ENCODE measurements at places on chromosomes 11 and 22.
A peak's percentile ranks its signal among the peaks of the same experiment; 100 is the strongest.

- no peak for DNase-seq
Measured at GRCh38 chr11:123062892-123063825, 1.2 kb upstream of the HSPA8 start.

GRCh38 chr11:93370260-93370659 lies 39.7 kb downstream of the DEUP1 start:
- no peak for DNase-seq

DNA sequence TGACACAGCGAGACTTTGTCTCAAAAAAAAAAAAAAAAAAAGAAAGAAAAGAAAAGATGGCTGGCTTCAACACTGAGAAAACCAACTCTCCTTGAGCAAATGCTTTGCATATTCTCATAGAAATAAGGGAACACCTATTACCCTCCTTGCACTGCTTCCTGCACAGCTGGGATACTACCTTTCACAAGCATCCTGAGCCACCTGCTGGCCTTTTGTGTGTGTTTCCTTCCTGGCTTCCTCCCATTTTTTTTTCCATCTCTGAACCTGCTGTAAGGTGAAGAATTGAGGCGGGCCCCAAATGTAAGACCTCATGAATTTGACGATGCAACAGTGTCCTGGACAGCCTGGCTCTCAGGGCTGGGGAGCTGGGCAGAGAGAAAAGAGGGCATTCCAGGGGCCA lies 1.9 kb upstream of the RFPL3 start:
- no peak for DNase-seq

DNA sequence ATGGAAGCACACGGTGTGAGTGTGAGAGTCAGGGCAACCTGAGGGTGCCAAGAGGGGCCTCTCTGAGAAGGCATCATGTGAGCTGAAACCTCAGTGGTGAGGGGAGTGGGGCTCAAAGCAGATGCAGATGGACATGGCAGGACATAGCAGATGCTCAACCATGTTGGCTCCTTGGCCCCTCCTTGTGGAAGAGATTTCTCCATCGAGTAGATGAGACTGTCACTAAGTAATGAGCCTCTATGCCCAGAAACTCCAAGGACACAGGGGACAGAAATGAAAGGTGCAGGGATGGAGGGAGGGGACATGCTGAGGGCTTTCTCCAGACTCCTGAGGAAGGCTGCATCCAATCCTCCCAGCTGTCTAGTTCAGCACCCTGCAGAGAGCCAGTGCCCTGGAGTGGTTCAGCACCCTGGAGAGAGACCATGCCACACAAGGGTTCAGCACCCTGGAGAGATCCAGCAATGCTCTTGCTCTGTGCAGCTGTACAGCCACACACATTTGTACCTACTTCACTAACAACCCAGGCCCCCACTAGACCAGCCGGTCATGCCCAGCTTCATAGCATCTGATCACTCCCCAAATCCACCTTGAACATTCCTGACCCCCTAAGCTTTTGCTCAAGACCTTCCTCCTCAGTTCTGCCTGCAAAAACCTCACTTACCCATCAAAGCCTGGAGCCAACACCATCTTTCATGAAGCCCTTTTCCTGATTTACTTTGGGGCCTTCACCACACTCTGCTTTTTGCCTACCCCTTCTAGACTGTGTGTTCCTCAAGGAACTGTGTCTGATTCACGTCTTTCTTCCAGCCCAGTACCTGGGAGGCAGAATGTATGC lies 252.0 kb downstream of the CTTN start:
- no peak for DNase-seq

DNA sequence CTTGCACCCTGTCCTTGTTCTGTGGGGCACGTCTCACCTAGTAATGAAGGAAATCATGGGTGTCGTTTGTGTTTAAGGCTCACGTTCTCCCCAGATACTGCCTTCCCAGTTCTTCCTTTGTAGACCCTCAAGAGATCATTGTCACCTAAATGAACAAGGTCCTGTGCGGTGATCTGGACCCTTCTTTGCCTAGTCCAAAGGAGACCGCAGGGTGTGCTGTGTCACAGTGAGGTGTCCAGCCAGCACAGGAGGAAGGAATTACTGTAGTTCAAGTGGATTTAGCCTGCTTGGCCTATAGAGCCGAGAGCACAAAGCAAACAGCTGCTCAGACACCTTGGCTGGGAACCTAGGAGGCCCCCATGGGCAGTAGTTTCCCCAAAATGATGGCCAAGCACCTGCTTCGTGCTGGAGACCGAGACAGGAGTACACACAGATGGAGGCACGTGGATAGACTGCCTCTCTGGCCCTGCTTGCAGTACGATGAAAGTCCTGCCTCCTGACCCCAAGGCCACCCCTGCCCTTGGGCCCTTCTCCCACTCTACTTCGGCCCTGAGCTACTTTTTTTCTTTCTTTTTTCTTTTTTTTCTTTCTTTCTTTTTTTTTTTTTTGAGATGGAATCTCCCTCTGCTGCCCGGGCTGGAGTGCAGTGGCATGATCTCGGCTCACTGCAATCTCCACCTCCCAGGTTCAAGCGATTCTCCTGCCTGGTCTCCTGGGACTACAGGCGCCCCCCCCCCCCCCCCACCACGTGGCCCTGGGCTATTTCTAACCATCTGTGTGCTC lies 19.4 kb upstream of the PPFIA1 start:
- DNase-seq = no peak

DNA sequence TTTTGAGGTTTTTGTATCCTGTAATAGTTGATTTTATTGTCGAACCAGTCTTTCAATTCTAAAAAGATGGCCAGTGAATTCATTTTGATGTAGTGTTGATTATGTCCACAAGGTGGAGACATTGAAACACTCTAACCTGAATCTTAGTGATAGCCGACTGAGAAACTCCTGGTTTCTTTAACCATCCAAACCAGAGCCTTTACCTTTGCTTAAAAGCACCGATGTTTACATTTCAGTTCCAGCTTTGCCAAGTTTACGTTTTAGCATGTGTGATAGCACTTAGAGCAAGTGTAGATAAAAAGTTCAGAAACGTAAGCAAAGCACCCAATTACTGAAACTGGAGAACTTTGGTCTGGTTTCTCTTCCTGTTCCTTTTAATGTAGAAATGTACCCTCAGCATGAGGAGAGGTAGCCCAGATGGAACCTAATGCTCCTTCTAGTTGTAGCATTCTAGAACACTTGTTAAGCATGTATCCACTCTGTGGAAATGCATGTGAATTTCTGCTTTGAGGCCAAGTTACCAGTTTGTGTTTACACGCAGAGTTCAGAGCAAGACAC lies 208.6 kb downstream of the DBX1 start:
- DNase-seq = no peak

DNA sequence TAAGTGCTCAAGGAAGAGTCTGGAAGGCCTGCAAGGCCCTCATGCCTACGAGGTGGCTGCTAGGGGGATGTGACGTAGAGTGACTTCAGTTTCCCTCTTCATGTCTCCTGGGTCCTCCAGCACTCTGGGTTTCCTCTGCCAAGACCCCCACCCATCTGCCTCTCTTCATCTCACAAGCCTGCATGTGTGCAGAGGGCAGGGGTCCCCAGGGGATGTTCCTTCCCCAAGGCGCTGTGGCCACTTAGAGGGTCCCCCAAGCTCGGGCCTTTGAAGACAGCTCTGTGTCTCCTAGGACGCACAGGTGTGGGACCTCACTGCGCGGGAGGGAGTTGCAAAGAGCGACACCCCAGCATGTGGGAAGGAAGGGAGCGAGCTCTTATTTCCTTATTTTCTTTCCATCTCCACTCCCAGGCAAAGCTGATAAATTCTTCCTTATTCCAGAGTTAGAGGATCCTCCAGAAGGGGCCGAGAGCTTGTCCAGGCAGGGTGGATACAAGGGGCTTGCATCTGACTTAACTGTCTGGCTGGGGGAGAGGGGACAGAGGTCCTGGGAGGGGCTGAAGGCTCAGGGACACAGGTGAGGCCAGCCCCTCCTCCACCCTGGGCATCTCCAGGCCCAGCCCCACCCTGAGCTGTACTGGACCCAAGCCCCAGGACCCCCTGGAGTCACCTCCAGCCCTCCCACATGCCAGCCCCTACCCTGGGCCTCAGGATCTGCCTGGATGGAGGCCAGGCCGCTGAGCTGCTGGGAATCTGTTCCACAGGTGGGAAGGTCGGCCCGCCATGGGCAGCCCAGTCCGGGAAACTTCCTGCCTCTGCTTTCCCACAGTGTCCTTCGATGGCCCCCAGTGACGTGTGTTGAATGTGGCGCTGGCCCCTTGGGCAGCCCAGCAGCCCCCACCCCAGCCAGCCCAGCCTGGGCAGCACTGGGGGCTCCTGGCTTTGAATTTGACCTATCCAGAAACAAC lies 59.7 kb upstream of the KCNQ1OT1 start:
- DNase-seq = no peak

DNA sequence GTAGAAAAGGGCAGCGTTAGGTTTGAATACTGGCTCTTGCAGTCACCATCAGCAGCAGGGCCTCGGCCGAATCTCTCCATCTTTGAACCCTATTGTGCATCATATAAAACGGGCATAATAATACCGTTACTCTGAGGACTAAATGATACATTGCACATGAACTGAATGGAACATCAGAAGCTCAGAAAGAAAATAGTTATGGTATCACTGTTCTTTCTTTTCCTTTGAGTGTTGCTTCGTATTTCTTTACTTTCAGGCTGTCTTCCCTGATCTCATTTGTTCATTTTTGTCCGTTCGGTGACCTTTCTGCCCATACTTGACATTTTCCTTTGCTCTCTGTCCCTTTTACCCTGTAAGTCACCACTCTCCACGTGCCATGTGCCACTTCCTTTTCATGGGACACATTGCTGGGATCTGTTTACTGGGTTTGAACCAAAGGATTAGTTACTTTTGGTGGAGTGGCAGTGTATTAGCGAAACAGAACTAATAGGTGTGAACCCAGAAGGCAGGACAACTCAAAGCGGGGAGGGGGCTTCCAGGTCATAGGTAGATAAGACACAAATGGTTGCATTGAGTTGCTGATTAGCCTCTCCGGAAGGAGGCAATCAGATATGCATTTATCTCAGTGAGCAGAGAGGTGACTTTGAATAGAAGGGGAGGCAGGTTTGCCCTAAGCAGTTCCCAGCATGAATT lies 717 bp upstream of the ZNF202 start:
- DNase-seq = no peak

- DNase-seq = no peak
Measured at GRCh38 chr22:24512043-24512442, 16.9 kb downstream of the UPB1 start.

DNA sequence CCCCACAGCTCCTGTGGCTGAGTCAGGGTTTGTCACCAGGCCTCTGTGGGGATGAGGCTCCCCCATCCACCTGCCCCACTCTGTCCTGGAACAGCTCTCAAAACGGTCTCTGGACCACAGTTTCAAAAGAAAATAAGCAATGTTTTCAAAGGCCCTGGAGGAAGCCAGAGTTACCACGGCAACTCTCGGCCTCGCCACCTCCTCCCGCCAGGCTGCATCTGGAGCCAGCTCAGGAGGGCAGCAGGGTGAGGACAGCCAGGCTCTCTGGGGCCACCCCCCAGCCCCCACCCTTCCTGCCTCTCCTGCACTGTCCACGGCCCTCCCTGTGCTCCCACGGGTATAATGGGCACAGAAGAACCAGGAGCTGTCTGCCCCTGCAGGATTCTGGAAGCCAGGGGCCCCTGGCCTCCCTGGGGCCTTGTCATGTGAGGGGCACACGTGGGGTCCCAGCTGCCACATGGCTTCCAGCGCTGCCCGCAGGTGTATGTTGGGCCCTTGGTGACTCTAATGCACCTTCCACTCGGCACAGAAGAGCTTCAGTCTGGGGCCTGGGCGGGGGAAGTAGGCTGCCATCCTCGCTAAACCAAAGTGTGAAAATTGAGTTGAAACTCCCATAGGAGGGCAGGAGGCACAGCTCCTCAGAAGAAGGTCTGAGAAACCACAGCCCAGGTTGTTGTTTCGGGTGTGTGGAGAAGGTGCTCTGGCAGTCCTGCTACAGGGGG lies 10.3 kb downstream of the CD81 start:
- DNase-seq = no peak

GRCh38 chr22:48357961-48358360 lies 1469.7 kb downstream of the BRD1 start:
- no peak for DNase-seq

GRCh38 chr11:12489246-12489772 lies 111.9 kb downstream of the PARVA start:
- DNase-seq = no peak

- peak; percentile 22 for DNase-seq
Measured at GRCh38 chr22:18110194-18110953, at the start of gene TUBA8. Gene TUBA8, plus strand, starts transcription at chr22:18110809. Its CDS starts 57 bp downstream, at chr22:18110866.

DNA sequence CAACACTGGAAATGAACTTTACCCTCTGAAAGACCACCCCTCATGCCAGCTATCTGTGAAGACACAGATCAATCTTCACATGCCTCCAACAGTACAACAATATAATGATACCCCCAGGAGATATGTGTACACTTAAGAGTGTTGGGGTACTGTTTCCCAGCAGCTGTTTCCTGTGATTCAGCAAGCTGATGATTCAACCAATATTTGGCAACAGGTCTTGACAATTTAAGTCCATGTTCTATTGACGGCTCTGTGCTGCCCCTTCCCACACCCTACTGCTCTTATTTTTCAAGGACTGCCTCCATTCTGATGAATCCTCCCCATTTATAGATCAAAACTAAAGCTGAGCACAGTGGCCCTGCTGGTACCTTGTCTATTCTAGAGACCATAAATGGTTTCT lies 6.6 kb downstream of the SNX19 start:
- DNase-seq = no peak

- no peak for DNase-seq
Measured at GRCh38 chr22:28051091-28051786, 132.2 kb upstream of the PITPNB start.

DNA sequence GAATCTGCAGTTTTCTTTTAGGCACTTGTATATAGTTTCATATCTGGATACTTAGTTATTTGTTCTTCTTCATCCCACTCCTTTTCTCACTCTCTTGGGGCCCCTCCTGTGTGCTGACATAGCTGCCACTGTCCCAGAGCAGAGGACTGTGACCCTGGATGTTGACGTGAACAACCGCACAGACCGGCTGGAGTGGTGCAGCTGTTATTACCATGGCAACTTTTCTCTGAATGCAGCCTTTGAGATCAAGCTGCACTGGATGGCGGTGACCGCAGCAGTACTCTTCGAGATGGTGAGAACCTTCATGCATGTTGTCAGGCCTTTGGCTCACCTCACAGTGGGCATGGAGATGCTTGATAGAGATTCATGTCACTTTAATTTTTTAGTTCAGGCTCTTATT lies 50.9 kb upstream of the YWHAH start:
- DNase-seq = no peak

- no peak for DNase-seq
Measured at GRCh38 chr22:44130076-44130711, 50.5 kb upstream of the PARVG start.

GRCh38 chr11:115613986-115614632 lies 109.9 kb upstream of the CADM1 start:
- DNase-seq = no peak

DNA sequence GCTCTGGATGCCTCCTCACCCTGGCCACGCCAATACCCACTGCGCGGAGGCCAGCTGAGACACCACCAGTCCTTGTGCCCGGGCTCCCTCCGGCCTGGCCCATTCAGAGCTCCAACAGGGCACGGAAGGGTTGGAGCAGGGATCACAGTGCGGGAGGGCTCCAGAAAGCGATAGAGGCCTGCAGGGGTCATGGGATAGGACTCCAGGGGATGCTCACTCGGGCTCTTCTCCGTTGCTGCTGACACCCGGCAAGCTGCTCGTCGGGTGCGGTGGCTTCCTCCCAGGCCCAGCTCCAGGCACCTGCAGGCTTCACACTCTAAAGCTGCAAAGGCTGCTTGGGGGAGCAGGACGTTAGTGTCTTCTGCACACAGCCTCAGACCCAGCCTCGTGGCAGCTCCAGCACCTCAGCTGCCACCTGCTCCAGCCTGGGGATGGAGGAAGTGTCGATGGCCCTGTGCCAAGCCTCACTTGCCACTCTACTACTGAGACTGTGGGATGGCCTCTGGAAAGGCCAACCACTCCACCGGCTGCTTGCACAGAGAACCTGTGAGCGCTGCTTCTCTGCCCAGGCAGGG lies 10.6 kb downstream of the WNT7B start:
- DNase-seq = no peak

All from stimulated activated CD4-positive, alpha-beta T cell treated with anti-CD3 and anti-CD28 coated beads, TNF-alpha, amount 100 ng/mL, for 4 hours (primary cell).